ENCODE measurements at places on chromosomes 12 and 14.

GRCh38 chr14:75959031-75959430, 22.8 kb downstream of the TGFB3 start:
- DNase-seq, result no peak

GRCh38 chr12:52715416-52715815, 12.1 kb upstream of the KRT77 start:
- no peak for DNase-seq

- no peak for DNase-seq
Measured at GRCh38 chr12:91868054-91868453, 277.6 kb downstream of the BTG1 start.

- no peak for DNase-seq
Measured at GRCh38 chr12:3316776-3317480, 174.1 kb upstream of the PRMT8 start.

- DNase-seq, result no peak
Measured at GRCh38 chr14:85402569-85403162, 127.3 kb upstream of the FLRT2 start.

GRCh38 chr12:110619534-110619953, 5.6 kb downstream of the TCTN1 start:
- DNase-seq, result no peak

DNA sequence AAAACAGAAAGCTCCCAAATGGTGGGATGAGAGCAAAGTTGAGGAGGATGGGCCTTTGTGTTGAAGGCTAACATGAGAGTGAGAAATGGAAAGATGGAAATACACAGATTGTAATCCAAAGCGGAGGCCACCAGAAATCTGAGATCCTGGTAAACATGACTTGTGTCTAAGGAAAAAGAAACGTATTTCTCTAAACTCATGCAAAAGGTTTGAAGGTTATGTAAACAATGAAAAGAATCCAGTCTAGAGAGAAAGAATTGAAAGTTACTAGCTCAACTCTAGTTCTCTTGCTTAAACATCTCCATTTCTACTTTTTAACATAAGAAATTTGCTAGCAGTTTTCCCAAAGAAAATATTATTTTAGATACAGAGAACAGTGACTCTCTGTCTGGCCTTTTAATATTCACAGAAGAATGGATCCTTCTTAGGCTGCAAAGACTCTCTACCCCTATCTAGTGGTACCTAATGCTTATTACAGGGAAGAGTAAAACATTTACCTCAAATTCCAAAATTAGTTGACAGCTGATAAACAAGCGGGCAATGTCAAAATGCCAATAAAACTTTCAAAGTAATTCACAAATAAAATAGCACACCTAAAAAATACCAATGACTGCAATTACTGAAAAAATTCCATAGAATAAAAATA, 75.8 kb upstream of the SOX5 start:
- DNase-seq, result no peak

DNA sequence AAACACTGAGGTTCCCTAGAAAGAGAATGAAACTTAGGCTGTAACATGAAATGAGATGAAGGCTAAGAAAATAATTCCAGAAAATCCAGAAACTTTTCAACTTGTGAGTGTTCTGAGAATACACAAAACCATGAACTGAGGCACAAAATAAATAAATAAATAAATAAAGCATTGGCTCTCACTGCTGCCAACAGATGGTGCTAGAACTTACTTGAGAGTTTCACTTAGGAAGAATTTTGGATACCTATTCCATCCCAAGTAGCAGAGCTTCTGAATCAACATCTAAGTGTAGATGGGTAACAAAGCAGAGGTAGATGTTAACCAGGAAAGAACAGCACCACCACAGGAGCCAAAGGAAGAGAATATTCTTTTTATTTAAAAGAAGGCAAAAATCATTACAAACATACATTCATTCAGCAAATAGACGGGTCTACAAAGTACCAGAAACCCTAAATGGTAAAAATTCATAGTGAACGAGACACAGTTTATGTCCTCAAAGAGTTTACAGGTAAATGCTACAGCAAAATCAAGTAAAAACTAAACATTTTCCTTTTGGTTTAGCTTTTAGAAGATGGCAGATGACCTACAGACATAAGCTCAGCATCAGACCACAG, 16.7 kb downstream of the EPS8 start:
- no peak for DNase-seq

- no peak for DNase-seq
Measured at GRCh38 chr14:66596241-66596985, 88.5 kb downstream of the GPHN start.

GRCh38 chr12:23421556-23421955, 527.9 kb downstream of the SOX5 start:
- no peak for DNase-seq

DNA sequence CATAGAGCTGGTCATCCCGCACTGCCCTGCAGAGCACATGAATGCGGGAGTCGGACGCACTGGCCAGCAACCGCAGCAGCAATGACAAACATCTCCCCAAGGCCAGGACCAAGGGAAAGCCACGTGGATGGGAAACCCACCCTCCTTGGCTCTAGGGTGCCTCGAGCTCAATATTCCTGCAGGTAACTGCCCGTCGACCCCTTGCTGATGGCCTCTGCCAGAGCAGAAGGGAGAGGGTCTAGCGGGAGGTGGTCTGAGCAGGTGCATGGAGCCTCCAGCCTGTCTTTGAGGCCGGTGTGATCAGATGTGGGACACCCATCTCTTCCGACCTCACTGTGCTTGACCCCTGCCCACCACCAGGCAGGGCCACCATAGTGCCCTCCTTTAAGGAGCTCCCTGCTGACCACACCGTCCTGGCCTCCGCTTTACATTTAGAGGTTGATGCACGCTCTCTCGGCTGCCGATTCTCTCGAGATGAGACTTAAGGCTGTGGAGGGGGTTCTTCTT, 89.7 kb downstream of the PIWIL1 start:
- DNase-seq, result no peak

DNA sequence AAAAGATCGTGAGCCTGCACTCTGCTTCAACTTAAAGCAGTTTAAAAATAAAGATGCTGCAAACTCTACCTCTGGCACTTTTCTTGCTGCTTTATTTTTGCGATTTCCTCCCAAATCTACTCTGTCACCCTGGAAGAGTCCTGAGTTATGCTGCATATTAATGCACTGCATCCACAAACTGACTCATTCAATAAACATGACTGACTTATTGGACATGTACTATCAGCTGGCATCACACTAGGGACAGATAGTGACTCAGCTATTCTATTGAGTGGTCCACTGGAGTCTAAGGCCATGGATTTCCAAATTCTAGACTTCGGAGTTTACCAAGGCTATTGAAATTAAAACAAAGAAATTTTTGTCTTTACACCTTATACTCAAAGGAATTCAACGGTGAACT, 90.7 kb upstream of the PTPRR start:
- DNase-seq, result no peak

DNA sequence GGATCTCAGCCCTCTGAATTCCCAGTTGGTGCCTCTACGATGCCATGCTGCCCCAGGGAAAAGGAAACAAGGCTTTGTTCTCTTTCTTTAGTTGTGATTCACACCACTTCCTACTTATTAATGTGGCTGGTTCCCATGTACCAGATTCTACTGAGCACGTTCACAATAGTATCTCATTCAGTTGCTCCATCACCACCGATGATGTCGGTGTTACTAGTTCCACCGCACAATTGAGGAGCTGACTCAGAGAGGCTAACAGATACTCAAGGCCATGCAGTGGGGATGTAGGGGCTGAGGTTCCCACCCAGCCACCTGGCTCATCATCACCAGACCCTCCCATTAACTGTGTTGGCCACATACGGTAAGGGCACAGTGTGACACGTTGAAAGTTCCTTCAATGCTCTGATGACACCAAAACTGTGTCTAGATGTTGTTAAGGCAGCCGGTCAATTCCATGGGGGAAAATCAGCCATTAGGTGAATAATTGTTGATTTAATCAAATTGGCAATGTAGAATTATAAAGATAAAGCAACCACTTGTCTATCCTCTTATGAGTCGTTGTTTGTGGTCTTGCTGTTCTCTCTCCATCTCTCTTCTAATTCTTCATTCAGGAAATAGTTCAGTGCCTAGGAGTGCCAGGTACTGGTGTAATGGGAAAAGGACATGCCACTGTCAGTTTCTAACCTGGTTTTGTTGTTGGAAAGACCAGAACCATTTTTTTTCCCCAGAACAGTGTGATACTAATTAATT, 244.2 kb upstream of the CRY1 start:
- no peak for DNase-seq

DNA sequence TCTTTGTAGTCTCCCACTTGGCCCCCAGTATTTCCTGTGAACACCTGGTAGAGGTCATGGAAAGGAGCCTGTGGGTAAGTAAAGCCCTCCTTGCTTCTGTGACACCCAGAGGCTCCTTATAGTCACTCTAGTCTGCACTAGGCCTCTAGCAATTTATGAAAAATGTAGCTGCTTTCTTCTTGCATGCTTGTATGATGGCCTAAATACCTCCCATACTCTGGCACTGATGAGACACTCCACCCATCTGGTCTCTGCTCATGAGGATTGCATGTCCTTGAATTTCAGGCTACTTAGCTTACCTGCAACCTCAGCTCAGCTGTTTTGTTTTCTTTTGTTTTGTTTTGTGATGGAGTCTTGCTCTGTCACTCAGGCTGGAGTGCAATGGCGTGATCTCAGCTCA, 4.6 kb upstream of the A2ML1 start:
- DNase-seq, result no peak

DNA sequence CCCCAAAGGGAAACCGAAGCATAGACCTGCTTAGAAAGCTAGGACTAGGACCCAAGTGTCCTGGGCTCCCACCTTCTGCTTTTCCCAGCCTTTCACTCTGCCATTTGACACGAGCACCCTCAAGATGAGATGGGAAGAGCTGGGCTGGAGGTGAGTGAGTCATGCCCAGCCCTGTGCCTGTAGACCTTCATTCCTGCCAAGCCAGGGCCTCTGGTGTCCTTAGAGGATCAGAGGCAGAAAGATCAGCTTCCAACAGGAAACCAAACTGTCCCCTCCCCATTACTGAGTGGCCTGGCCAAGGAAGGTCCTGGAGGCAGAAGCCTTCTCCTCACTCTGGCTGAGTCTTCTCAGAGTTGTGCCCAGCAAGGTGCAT, 3.5 kb downstream of the TMEM63C start:
- no peak for DNase-seq

- no peak for DNase-seq
Measured at GRCh38 chr14:26709019-26709418, 111.2 kb upstream of the NOVA1 start.

GRCh38 chr14:100288382-100289185, 17.7 kb downstream of the SLC25A29 start:
- no peak for DNase-seq

- DNase-seq, result no peak
Measured at GRCh38 chr12:112870267-112870980, 36.3 kb upstream of the OAS1 start.
